Sigmoid colon (tissue), 7 donors: ENCODE measurements at places on chromosomes 5 and 9.

DNA sequence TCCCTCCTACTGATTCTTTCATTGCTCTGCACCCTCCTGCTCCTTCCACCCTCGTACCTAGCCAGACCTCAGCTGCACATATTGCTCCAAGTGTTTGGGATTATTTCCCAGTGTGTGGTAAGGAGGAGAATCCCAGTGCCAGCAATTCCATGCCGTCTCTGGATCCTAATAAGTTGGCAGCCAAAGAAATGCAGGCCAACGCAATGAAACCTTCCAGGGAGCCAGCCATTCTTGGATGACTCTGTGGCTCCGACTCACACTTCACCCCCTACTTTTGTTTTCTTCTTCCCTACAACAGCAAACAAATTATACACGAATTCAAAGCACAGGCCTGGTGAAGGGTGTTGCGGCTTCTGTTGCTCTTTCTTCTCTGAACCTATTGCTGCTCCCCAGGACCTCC, 82.5 kb upstream of the SLC1A3 start:
- no peak for DNase-seq

DNA sequence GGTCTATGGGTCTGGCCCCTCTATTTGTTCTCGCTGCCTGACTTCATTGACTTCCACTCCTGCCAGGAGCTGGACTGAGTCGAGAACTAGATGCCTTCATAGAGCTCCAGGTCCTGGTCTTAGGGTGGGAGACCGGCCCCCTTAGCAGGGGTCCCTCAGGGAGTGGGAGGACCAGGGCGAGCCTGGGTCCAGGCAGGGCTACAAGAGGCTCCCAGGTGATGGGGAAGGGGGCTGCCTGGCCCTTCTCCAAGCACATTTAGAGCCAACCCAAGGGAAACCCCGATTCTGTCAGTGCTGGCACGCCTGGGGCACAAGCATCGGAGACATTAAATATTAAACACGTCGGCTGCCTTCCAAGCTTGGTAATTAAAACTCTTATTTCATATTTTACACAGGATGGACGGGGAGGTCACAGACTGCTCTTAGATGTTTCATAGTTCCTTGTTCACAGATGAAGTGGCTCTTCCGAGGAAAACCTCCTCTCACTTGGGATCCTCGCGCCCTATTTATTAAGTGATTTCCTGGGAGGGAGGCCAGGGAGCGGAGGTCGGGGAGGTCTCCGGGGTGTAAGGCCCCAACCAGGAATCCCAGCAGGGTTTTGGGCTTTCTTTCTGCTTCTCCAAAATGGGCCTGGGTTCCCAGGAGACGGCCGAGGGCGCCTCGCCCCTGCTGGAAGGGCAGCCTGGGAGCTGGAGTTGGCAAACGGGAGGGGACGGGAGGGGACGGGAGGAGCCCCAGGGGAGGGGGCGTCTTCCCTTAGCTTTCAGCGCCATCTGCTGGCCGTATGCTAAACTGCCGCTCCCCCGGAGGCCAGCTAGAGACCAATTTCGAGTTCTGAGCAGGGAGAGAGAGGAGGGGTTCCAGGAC, 23.4 kb upstream of the ZBTB43 start:
- DNase-seq: peak; percentile 90

- DNase-seq: peak; percentile 95
These were observed at the start of the genes ITGA1 and PELO for GRCh38 chr5:52787600-52788504. Gene ITGA1 (plus strand): TSS chr5:52787916. CDS start chr5:52788354, 438 bp downstream. Gene PELO (plus strand): TSS chr5:52787916. CDS start chr5:52800395, 12,479 bp downstream.

- DNase-seq: no peak
These were observed 208.3 kb downstream of the GABBR2 start for GRCh38 chr9:98500337-98500919.

- no peak for DNase-seq
These were observed 56.6 kb downstream of the WHRN start for GRCh38 chr9:114448706-114449105.

- DNase-seq: no peak
These were observed 28.7 kb downstream of the DHX29 start for GRCh38 chr5:55278778-55279177.

- DNase-seq: no peak
These were observed 42.5 kb downstream of the NUP214 start for GRCh38 chr9:131167936-131168335.

DNA sequence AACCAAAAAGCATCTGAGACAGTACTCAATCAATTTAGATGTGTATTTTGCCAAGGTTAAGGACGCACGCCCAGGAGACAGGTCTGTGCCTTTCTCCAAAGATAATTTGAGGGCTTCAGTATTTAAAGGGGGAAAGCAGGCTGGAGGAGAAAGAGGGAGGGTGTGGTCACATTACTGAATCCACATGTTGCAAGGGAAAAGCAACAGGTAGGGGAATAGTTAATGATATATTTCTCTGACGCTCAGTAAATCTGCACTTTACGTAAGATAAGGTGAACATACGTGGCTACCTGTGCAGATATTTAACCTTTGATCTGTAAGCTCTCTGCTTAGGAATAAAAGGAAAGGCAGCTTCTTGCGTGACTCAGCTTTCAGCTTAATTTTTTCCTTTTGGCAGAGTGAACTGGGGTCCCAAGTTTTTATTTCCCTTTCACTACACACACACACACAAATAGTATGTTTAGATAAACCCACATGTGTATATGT, 443.4 kb downstream of the NTRK2 start:
- DNase-seq: no peak

DNA sequence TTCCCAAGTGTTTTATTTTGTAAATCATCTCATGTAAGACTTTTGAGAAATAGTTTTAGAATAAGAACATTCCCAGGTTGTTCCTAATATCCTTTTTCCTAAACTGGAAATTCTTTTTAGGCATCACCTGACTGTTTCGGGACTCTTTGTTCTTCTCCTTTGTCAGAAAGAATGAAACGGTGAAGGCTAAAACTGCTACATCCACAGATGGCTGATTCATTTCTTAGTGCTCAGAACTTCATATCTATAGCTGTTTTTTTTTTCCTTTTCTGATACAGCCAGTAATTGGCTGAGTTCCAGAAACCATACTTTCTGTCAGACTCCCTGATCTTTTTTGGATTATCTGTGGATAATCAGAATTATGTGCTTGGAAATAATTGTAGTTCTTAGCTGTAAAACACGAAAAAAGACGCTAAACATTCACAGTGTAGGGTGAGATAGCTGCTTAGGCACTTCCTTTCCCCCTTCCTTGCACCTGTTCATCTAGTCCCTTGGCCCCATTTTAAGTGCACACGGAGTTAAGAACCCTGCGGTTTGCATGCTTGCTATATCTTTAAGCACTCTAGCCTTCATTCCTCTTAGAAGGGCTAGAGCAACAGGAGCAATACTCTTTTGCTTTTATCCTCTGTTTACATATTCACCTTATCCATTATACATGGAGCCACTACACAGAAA, 283.9 kb downstream of the PJA2 start:
- DNase-seq: no peak

DNA sequence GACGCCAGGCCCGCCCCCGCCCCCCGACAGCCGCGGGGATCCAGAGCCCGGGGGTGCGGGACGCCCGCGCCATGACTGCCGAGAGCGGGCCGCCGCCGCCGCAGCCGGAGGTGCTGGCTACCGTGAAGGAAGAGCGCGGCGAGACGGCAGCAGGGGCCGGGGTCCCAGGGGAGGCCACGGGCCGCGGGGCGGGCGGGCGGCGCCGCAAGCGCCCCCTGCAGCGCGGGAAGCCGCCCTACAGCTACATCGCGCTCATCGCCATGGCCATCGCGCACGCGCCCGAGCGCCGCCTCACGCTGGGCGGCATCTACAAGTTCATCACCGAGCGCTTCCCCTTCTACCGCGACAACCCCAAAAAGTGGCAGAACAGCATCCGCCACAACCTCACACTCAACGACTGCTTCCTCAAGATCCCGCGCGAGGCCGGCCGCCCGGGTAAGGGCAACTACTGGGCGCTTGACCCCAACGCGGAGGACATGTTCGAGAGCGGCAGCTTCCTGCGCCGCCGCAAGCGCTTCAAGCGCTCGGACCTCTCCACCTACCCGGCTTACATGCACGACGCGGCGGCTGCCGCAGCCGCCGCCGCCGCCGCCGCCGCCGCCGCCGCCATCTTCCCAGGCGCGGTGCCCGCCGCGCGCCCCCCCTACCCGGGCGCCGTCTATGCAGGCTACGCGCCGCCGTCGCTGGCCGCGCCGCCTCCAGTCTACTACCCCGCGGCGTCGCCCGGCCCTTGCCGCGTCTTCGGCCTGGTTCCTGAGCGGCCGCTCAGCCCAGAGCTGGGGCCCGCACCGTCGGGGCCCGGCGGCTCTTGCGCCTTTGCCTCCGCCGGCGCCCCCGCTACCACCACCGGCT, 1.0 kb downstream of the FOXE1 start:
- no peak for DNase-seq

- no peak for DNase-seq
These were observed 5.3 kb downstream of the ABO start for GRCh38 chr9:133269537-133270362.

GRCh38 chr5:170486371-170486770, 17.4 kb upstream of the KCNIP1 start:
- DNase-seq: no peak

- DNase-seq: no peak
These were observed 31.4 kb downstream of the XPA start for GRCh38 chr9:97665742-97666141.

GRCh38 chr9:135582541-135582940, 21.0 kb downstream of the PAEP start:
- no peak for DNase-seq

GRCh38 chr9:3018691-3019230, 174.9 kb upstream of the PUM3 start:
- no peak for DNase-seq

GRCh38 chr9:31492229-31492628, 892.2 kb upstream of the ACO1 start:
- no peak for DNase-seq
